ENCODE measurements at places on chromosomes 16 and 17.

- DNase-seq = no peak
These were observed 27.9 kb downstream of the SLFN12 start for GRCh38 chr17:35404360-35404759.

GRCh38 chr16:47667956-47668355 is 206.8 kb downstream of the PHKB start:
- no peak for DNase-seq

- DNase-seq = no peak
These were observed 9.3 kb upstream of the METRNL start for GRCh38 chr17:83069931-83070742.

- no peak for DNase-seq
These were observed 224.3 kb downstream of the MSI2 start for GRCh38 chr17:57480438-57481196.

DNA sequence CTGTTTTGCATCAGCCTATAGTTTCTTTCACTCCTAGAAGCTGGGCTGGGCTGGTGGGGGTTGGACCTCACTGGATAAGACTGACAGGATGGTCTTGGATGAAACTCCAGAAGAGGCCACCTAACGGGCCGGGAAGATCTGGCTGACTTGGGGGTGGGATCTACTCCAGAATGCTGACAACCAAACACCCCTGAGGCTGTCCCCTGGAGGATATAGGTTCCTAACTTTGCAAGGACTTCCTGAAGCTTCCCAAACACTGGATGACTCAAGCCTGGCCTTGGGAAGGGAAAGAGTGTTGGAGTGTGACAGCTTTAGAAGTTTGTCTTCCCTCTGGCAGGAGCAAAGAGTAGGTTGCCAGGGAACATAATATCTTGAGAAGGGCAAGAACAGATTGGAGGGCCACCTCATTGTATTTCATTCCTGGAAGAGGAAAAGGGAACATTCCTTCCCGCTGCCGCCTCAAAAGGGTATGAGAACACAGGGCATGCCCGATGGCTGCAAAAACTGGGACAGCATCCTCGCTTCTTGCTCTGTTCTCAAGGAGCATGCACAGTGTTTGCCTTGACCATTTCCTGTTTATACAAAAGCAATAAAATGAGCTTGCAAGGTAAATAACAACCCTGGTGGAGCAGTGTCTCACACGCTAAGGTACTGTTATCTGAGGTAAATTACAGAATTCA is 6.8 kb upstream of the CYB5B start:
- no peak for DNase-seq

All from NCI-H510A treated with DMSO at 0.1 percent for 48 hours (cell line).